ENCODE measurements at places on chromosomes 2 and 18.

DNA sequence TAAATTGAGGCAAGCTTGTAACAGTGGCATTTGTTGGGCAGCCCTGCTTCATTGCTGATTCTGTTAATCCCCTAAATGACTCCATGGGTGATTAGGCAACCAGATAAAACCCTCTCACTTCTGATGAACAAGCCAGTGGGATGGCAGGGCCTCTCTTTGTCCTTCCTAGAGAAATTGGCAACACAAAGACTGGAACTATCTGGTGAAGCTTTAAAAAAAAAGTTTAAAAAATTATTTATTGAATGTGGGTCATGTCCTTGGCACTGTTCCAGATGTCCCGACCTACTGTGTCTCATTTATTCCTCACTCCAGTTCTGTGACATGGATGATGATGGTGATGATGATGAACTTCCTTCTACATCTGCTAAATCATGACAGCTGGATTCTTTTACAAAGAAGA lies 30.8 kb downstream of the NRP2 start:
- DNase-seq = no peak

DNA sequence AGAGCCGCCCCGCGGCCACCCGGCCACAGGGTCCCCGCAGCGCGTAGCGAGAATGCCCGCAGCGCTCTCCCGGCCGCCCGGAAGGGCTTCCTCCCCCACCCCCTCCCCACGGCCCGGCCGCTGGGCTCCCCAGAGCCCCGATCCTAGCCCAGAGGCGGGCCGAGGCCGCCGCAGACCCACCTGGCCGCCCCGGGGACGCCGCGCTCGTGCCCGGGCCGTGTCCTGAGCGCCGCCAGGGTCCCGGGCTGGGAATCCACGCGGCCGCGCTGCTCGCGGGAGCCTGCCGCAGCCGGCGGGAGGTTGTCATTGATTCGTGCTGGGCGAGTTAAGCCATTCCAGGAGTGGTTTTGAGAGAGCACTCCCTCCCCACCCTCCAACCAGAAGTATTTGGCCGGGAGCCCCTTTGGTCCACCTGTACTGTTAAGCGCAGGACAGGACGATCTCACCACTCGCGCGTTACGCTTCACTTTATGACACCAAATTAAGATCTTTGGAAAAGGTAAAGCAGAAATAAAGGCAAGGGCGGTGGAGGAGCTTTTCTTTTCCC lies 206.4 kb upstream of the SMAD2 start:
- no peak for DNase-seq

DNA sequence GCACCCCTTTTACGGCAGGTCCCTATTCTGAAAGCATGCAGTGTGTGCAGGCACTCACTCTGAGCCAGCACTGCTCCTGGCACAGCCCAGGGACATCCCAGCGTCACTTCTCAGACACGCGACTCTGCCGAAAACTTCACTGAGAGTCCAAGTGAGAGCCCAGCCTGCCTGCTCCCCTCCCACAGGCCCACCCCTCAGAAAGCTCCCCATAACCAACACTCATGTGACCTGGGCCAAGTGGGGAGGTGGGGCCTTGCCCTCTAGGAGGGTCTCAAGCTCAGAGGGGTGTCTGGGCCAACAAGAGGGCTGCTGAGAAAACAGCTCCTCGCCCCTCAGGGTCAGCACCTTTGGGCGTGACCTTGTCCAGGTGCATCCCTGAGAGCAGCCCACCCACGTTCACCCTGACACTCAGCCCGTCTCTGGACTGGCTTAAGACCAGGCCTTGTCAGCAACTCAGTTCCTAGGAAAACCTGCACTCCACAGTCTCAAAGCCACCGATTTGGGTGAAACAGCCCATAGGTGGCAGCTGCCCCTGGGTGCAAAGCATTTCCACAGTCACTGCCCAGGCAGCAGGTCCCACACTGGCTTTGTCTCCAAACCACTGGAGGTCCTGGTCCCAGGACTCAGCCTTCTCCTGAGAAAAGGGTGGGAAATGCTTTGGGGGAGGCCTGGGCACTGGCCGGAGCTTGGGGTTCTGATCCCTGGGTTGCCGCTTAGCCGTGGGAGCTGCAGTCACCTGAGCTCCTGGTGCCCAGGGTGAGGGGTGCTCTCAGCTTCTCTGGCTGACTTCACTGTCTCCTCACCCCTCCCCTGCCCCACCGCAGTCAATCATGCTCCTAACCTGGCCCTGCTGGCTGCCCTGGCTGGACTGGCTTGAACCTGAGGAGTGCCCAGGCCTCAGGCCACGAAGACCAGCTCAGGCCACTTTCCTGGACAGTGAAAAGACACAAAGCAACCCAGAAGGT lies 209.6 kb downstream of the HDAC4 start:
- no peak for DNase-seq

GRCh38 chr2:63425606-63426005 lies 162.7 kb downstream of the WDPCP start:
- DNase-seq = peak; percentile 12

DNA sequence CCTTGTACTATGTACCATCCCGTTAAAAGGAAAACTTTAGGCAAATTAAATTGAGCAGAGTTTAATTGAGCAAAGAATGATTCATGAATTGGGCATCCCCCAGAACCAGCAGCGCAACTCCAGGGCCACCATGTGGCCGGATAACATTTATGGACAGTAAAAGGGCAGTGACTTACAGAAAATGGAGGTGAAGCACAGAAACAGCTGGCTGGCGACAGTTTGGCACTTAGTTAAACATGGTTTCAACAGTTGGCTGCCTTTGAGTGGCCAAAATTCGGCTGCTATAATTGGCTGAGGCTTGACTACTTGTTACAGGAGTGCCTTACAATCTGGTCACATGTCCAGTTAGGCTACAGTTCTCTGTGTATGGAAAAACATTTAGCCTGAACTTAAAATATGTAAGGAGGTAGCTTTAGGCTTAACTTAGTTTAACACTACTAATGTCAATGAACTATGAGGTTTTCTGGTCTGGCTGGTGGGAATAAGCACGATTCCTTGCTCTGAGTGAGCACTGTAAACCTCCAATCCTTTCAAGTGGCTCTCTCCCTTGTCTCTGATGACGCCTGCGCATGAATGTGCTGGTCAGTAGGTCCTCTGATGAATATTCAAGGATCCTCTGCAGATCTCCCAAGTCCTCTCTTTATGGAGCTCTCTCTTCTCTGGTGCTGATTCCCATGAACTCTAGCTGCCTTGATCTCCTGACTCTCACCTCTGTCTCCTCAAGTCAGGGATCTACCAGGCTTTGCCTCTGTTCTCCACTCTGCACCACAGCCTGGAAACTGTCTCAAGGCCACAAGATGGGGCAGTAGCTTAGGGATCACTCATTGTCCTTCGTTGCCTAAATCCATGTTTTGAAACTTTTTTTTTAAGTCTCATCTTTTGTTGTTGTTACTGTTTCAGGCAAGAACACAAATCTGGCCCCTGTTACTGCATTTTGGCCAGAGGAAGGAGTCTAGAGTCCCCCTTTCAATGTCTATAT lies 24.4 kb upstream of the RAB31 start:
- peak; percentile 44 for DNase-seq
